ENCODE measurements at places on chromosomes 7 and 10.

- no peak for DNase-seq
Measured at GRCh38 chr7:51080622-51081269, 235.9 kb downstream of the COBL start.

DNA sequence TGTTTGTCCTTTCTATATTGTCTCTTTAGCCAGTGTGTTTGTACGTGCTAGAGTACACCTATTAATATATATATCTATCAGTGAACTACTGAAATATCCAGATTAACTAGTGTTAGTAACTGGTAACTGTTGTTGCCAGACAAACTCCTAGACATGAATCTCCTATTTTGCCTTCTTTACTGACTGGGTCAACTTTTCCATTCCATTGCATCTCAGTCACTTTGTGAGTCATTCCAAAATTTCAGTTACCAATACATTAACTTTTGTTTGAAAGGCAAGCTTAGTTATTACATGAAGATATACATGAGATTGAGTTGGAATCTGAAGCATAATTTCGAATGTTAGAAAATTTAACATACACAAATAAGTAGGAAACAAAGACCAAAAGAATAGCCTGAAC, 51.4 kb downstream of the BTAF1 start:
- no peak for DNase-seq

GRCh38 chr10:61882621-61883370, 18.7 kb upstream of the ARID5B start:
- no peak for DNase-seq

DNA sequence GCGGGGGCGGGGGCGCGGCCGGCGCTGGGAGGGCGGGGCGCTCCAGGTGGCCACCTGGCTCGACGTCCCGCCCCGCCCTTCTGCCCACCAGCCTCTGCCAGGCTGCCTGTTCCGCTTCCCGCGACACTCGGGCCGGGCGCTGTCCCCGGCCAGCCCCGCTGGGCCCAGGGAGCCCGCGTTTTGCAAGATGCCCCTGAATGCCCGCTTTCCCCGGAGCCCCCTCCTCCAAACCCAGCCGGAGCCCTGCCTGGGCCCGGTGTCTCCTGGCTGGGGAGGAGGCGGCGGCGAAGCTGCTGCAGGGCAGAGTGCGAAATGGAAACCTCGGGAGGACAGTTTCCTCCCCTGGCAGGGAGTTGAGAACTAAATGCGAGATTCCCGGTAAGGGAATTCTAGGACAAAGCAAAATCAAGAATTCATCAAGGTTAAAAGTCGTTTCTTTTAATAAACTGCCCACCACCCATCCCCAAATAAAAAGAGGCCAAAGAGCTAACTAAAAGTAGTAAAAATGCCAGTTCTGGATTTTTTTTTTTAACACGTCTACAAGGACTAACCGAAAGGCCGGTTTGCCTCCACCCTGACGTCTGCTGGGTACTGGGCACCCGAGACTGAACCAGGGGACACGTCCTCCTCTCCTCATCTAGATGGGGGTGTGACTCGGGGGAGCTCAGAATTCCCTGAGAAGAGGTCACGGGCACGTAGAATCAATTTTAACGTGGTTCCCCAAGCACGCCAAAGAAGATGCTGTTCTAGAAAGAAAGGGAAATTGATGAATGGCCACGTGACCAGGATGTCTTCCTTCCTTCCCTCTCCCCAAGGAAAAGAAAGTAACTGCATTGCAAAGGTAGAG, 200.4 kb upstream of the NFE2L3 start:
- DNase-seq = no peak

DNA sequence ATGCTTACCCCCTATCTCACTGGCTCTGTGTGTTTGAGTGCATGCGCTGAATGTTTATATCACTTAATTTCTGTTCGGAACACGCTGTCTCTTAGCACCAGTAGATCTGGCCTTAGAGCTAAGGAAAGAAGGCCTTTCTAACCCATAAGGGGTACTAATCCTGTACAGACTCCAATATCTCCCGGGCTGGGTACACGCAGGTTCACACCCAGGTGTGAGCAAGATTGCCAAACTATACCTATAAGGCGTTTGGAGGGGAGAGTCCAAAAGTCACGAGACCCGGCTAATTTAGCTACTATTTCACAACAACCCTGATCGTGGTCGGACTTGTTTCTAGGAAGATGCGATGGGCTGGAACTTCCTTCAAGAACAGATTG, 727 bp upstream of the PDSS1 start:
- no peak for DNase-seq

DNA sequence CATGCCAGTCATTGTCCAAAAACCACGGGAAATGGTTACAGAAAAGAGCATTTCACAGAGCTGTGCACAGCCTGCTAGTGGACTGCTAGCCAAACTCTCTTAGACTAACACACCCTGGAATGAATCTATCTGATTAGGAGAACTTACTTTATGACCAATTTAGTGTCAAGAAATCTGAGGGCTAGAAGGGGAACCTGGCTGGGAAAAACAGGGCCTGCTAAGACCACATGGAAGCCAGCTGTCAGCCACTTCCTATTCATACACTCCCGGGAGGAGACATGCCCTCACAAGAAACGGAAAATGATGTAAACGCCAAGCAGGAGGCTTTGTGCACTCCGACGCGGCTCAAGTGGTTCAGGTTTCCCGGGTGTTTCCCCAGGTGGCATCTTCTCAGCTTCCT, 54.8 kb downstream of the MPP7 start:
- no peak for DNase-seq

GRCh38 chr7:42392826-42393225, 155.8 kb upstream of the GLI3 start:
- no peak for DNase-seq
